ENCODE measurements at places on chromosomes 11 and 22.

DNA sequence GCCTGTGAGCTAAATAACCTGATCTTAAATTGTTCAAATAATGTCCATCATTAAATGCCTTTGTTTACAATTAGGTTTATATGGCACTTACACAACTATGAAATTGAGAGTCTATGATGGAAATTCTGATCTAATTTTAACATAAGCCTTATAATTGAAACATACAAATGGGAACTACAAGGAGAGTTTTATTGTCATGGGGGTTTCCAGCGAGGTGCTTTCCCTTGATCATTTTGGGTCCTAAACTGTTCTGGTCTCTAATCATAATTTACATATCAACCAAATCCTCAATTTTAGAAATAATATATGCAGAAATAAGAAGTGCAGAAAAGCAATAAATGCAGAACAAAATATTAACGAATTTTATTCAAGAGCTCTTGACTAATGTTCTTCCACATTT, 44.9 kb downstream of the RRAS2 start:
- no peak for DNase-seq

GRCh38 chr22:21612858-21613257, 17.0 kb downstream of the YDJC start:
- DNase-seq: no peak

- DNase-seq: no peak
These were observed 1.1 kb upstream of the CECR2 start for GRCh38 chr22:17368144-17368543.

DNA sequence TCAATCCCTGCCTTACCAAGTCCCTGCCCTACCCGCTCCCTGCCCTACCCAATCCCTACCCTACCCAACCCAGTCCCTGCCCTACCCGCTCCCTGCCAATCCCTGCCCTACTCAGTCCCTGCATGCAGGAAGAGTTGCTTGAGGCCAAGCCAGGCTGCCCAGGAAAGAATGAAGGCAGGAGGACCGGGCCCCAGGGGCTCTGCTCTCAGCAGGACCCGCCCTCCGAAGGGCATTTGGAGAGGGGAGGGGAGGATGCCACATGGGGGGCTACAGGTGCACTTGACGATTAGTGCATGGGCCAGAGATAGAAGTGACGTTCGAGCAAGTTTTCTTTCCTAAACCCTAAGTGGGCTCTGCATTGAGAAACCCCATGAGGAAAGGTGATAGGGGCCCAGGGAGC, 581.2 kb downstream of the TBC1D22A start:
- no peak for DNase-seq

DNA sequence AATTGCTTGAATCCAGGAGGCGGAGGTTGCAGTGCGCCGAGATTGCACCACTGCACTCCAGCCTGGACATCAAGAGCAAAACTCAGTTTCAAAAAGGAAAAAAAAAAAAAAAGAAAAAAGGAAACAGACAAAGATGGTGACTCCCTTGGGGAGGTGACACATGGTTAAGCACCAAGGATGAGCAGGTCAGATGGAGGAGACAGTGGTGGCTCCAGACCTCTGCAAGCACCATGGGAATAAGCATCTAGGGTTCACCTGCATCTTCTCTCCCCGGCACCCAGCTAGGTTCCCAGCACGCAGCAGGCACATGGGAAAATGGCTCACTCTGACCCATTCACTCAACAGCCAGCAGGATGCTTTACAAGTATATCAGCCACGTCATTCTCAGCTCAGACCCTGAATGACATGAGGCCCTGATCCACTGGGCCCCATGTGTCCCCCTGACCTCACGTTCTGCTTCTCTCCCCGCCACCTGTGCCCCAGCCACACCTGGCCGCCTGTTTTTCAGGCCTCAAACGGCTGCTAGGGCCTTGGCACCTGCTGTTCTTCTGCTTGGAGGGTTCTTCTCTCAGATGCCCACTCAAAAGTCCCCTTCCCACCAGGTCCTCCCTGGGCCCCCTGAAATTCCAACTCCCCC, 24.2 kb downstream of the A4GALT start:
- DNase-seq: no peak

DNA sequence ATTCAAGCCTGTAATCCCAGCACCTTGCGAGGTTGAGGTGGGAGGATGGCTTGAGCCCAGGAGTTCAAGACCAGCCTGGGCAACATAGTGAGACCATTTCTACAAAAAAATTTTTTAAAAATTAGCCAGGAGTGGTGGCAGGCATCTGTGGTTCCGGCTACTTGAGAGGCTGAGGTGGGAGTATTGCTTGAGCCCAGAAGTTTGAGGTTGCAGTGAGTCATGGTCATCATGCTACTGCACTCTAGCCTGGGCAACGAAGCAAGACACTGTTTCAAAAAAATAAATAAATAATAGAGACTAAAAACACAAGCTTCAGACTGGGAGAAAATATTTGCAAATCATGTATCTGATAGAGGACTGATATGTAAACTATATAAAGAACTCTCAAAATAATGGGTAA, 33.2 kb downstream of the BTBD10 start:
- no peak for DNase-seq

DNA sequence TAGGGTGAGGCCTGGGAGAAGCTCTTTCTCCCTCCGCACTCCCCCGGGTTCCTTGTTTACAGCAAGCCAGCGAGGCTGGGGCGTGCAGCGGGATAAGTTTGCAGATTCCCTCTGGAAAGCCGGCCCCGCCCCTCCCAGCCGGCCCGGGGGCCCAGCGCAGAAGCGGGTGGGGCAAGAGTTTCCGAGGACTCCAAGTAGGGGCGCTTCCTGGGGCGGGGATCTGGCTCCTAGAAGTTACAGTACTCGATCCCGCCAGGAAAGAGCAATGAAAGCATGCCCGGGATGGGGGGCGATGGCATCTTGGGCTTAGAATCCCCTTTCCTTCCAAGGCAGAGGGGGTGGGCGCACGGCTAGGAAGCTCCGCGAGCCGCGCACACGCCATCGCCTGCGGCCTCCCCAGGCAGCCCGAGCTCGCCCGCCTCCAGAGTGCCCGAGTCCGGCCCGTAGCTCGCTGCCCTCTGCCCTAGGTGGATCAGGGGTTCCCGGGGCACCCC, 385 bp downstream of the TST start:
- DNase-seq: no peak

DNA sequence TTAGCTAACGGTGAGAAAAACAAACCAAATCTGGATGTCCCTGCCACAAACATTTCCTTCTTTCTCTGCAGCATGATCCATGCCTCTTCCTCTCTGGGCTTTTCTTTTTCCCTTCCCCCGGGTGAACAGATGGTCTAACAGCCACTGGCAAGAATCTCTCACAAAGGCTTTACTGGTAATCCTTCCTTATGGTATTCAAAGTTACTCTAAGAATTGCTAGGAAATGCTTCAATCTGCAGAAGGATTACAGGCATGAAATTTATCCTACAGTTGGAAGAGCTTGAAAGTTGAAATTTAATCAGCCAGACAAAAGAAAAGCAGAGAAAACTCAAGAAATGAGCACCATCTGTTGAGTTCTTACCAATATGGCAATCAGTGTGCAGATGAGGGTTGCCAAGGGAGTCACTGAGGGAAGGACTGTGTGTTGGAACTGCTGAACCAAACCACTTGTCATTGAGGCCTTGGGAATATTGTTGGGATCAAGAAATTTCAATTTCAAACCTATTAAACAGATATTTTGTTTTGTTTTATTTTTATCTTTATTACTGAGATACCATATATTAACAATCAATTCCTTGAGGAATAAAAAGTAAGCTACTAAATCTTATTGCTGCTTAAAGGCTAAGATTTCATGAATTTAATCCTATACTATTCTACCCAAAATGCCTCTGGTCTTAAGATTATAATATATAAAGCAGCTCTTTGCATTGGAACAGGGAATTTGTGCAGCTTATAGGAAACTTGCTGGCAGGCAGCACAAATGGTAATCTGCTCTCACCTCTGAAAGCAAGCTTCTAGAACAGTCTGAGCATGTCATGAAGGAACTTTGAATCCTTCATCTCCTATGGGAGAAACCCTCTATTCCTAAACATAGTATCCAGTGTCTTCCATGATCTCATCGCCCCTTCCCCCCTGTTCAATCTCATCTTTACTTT, 29.7 kb upstream of the NDUFC2 start:
- DNase-seq: no peak

GRCh38 chr11:117328375-117329010, 839 bp downstream of the CEP164 start:
- no peak for DNase-seq

DNA sequence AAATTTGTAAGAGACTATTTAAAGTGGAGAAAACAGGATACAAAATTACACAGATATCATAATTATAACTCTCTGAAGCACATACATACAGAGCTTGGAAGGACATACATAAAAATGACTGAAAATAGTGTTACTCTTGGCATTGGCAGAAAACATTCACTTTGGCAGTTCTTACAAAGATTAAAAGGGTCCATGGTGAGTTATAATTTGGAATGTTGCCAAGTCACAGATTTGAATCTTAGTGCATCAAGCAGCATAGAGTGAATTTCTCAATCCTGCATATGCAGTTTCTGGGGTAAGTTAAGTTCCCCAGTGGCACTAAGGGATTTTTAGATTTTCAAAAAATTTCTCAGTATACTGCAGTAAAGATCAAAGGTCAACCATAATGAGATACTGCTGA, 115.9 kb downstream of the CCDC81 start:
- no peak for DNase-seq

DNA sequence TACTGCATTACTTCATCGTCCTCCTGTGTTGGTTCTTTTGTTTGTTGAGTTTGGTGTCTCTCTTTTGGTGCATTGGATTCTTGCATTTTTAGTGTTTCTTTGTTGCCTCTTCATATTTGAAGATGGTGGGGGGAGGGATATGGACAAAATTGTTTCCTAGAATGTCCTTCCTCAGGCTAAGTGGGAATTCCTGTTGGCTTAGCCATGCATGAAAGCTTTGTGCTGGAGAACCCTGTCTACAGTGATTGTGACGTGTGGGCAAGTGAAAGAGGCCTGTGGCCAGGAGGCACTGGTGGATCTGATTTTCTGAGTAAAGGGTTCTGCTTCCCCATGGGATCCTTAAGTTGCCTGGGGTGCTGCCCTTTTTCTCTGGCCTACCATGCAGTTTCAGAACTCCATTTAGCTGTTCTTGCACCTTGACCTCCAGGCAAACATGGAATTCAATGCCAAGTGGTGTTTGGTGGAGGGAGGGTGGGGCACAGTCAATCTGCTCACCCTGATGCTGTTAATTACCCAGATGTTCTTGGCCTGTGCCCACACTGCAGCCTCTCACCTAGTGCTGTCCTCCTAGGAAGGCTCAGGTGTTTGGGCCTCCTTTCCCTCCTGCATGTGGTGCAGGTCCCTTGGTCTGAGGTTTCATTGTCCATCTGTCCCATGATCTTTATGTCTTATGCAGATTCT, 46.3 kb upstream of the SLC22A12 start:
- no peak for DNase-seq

GRCh38 chr22:37169406-37169805, 18.6 kb downstream of the C1QTNF6 start:
- DNase-seq: no peak

DNA sequence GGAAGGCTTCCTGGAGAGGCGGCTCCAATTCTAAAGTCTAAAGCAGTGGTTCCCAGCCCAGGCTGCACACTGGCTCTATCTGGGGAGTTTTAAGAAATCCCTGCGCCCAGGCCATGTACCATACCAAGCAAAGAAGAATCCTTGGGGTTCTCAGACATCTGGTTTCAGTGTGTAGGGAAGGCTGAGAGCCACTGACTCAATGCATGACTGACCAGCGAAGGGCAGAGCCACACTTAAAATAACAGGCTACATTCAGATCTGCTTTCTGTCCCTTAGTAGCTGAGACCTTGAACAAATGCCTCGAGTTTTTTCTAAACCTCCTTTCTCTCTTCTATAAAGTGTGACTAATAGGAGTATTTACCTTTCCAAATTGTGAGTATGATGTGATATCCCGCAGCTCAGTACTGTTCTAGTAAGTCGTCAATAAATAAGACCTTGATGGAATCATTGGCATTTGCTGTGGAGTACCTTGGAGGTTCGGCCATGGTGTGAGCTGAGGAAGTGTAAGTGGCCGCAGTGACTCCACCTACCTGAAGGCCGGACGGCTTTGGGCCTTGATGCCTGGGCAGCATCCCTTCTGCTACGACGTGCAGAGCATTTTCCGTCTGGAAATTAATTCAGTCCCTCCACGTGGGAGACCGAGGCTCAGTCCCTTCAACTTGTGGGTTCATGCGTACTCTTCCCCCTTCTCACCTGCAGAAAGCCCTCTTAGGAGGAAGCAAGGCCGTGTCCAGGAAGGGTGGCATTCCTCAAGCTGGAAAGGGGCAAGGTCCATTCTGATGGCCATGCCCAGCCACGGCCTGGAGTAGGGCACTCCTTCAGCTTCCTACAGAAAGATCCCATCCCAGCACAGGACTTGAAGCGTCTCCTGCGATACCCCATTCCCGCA, 25.1 kb downstream of the GLB1L2 start:
- no peak for DNase-seq

DNA sequence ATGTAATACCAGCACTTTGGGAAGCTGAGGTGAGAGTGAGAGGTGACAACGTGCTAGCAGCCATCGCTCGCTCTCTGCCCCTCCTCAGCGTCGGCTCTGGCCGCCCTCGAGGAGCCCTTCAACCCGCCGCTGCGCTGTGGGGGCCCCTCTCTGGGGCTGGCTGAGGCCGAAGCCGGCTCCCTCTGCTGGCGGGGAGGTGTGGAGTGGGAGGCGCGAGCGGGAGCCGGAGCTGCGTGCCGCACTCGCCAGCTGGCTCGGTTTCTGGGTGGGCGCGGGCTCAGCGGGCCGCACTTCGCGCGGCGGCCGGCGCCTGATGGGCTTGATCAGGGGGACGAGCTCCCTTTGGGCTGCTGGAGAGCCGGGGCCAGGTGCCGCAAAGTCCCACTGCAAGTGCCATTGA, 98.9 kb upstream of the UBASH3B start:
- DNase-seq: no peak

DNA sequence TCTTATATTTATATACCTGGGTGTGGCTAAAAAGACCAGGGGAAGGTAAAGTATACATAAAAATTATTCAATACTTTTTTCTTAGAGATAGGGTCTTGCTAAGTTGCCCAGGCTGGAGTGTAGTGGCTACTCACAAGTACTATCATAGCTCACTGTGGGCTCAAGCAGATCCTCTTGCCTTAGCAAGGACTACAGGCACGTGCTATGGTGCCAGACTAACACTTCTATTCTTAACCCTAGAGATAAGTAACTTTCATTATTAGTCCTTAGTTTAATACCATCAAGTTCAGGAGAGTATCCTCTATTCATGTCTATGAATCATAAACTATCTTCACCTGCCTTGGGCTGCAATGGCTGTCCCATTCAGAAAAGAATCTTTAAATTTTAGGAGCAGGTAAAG, 11.9 kb downstream of the FCHSD2 start:
- no peak for DNase-seq

- DNase-seq: no peak
These were observed 369.6 kb downstream of the FAT3 start for GRCh38 chr11:92594251-92594650.

- DNase-seq: no peak
These were observed 30.4 kb downstream of the KCNJ4 start for GRCh38 chr22:38424525-38425080.

- DNase-seq: no peak
These were observed 38.4 kb upstream of the THY1 start for GRCh38 chr11:119461229-119461963.
